Lung microvascular endothelial cell (primary cell): ENCODE measurements at places on chromosomes 2 and 18.
A peak's percentile ranks its signal among the peaks of the same experiment; 100 is the strongest.

DNA sequence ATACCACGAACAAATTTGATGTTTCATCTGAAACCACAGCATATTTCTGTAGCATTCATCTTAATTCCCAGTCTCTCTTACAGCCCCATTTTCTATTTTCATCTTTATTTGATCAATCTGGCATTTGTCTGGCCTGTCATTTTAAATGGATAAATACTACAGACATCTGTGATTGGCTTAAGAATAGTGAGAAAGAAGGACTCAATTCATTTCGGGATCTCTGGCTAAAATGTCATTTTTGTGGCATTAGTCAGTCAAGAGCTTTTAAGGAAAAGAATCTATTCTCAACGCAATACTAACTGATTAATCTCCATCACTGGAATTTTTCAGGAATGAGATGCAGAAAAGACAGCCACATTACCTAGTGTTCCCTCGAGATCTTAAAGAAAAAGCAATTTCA, 585.9 kb downstream of the IRS1 start:
- no peak for DNase-seq

DNA sequence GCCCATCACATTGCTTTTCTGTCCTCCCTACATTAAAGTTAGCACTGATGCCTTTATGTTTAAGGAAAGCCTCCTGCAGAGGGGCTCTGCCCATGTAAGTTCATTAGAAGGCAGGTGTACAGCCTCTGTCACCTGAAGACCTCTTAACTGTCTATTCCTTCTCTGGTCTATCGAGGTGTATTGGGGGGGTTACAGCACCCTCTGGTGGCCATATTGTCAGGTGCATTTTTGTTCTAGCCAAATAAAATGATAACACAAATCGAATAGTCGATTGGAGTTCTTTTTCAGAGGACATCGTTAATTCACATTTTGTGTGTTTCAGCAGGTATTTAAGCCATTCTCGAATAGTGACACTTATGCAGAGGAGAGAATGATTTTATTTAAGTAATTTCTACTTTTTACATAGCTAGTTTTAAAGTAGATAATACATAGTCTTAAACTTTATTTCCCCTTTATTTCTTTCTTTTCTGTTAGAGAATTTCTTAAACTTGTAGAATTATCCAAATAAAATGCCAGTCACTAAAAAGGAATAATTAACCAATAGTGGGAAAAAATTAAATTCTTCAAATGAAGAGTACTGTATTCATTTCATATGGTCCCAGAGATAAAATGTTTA, 136.8 kb downstream of the NEDD4L start:
- DNase-seq = peak; percentile 45

DNA sequence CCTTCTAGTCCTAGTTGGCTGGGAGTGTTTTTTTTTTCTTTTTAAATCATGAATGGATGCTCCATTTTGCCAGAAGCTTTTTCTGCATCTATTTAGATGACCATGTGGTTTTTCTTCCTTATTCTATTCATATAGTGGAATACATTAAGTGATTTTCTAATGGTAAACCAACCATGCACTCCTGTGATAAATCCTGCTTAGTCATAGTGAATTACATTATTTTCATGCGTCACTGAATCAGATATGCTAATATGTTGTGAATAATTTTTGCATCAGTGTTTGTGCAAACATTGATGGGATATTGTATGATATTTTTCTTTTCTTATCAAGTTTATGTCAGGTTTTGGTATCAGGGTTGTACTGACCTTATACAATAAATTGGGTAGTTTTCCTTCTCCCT, 229.3 kb upstream of the REV1 start:
- no peak for DNase-seq

- DNase-seq = no peak
These were observed 249.8 kb downstream of the NBAS start for GRCh38 chr2:15311201-15311907.

DNA sequence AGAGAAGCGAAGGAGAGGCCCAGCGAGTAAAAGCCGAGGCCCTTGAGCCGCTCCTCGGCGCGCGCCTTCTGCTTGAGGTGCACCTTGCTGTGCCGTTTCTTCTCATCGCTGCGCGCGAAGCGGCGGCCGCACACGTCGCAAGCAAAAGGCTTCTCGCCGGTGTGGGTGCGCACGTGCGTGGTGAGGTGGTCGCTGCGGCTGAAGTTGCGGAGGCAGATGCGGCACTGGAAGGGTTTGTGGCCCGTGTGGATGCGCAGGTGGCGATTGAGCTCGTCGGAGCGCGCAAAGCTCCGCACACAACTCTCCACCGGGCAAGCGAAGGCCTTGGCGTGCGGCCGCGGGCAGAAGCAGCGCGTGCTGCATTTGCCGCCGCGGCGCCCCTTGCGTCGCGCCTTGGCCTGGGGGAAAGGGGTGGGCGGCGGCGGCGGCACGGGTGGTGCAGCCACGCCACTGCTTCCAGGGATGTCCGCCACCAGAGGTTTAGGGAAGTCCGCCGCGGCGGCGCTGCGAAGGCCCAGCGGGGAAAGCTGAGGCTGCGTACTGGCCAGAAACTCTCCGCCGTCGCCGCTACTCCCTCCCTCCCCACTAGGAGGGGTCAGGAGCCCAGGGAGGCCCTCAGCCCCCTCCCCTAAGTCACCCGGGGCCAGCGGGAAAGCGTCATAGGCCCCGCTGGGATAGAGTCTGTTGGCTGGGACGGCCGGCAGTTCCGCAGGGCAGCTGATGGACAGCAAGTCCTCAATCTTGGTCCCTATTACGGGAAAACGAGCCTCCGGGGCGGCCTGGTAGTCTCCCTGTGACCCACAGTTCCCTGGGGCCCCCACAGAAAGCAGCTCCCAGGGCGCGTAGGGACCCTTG, 1.7 kb downstream of the EGR4 start:
- peak; percentile 13 for DNase-seq

DNA sequence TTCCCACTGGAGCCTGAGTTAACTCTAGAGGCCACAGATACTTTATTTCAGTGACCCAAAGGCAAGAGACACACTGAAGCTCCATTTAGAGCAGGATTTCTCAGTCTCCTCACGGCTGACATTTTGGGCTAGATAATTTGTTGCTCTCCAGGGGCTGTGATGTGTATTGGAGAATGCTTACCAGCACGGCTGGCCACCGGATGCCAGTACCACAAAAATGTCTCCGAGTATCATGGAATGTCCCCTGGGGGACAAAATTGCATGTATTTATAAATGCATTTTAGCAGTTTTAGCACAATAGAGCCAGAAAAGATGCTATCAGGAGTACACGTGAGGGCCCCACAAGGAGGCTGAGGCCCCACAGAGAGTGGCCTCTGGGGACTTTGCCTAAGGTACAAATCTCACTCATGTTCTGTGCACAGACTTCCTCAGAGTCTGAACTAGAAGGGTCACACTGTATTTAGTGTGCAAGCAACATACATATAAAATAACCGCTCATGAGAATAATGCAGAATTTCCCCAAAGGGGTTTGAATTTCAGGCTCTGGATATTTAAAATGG, 20.5 kb upstream of the DCC start:
- DNase-seq = no peak
